AML-193 (cell line): ENCODE measurements at places on chromosomes 2 and 18.

GRCh38 chr2:23452853-23453420, 68.0 kb downstream of the KLHL29 start:
- DNase-seq: peak; percentile 4

DNA sequence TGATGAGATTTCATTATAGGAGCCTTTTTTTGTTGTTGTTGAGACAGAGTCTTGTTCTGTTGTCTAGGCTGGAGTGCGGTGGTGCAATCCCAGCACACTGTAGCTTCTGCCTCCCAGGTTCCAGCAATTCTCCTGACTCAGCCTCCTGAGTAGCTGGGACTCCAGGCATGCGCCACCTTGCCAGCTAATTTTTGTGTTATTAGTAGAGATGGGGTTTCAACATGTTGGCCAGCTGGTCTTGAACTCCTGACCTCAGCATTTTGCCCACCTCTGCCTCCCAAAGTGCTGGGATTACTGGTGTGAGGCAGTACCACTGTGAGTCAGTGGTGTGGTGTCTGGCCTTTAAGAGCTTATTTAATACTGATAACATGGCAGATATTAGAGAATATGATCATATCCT, 60.1 kb downstream of the MOB4 start:
- DNase-seq: no peak

GRCh38 chr2:183935005-183935404, 663.3 kb upstream of the ZNF804A start:
- DNase-seq: no peak

- DNase-seq: no peak
These were observed 62.3 kb downstream of the ITGA6 start for GRCh38 chr2:172489681-172490080.

DNA sequence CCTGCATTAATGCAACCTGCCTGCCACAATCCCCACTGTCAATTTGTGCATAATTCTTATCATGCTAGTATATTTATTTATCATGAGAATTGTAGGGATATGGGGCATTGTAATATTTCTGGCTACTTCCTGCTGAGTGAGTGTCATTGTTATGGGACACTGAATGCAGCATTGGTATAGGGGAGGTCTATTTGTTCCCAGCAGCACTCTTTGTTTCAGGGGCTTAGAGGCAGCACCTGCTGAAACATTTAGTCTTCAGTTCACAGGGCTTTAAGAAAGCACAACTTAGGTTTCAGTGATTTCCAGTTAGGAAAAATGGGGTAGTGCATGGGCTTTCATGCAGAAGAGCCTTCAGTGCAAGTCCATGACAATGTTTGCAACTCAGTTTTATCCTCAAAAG, 23.6 kb downstream of the SULT1C3 start:
- no peak for DNase-seq

- peak; percentile 29 for DNase-seq
These were observed 506 bp downstream of the BMPR2 start for GRCh38 chr2:202376460-202377206.

- no peak for DNase-seq
These were observed 46.9 kb upstream of the USP14 start for GRCh38 chr18:111306-112014.

DNA sequence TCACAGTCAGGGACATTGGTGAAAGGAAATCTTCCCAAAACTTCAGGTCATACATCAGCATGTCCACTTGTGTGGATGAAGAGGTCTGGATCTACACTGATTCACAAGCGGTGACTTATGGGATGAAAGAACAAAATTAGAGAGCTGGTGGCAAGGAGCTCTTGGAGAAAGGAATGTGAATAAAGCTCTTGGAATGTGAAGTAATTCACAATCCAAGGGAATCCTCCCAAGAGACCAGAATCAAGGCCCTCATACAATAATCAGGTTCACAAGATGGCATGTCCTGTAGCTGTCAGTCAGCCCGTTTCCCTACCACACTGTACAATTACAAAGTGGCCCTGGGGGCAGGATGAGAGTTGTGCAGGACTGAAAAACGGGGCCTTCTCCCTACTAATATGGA, 96.2 kb downstream of the MRPS9 start:
- DNase-seq: no peak

GRCh38 chr2:158649846-158650245, 145.3 kb upstream of the DAPL1 start:
- DNase-seq: no peak

DNA sequence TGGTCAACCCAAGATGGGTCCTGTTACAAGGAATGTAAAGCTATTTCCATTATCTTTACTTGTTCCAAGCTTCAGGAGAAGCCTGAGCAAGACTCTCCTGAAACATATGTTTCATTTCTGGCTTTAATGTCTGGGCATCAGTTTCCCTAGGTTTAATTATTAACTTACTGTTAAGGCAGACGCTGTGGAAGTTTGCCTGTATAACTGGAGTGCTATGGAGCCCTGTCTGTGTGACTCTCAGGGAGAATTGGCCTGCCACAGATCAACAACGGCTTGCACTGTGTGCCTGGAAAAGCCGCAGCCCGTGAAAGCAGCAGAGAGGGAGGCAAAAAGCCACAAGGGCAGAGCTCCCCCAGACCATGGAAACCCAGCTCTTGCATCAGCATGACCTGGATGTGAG, 22.1 kb upstream of the LONRF2 start:
- no peak for DNase-seq

- no peak for DNase-seq
These were observed 15.5 kb downstream of the SPATS2L start for GRCh38 chr2:200321780-200322534.

GRCh38 chr18:31077878-31078277, 24.3 kb downstream of the DSC2 start:
- DNase-seq: no peak
